Activated CD4-positive, alpha-beta T cell treated with anti-CD3 and anti-CD28 coated beads for 1 hour (primary cell): ENCODE measurements at places on chromosomes 7 and 10.

DNA sequence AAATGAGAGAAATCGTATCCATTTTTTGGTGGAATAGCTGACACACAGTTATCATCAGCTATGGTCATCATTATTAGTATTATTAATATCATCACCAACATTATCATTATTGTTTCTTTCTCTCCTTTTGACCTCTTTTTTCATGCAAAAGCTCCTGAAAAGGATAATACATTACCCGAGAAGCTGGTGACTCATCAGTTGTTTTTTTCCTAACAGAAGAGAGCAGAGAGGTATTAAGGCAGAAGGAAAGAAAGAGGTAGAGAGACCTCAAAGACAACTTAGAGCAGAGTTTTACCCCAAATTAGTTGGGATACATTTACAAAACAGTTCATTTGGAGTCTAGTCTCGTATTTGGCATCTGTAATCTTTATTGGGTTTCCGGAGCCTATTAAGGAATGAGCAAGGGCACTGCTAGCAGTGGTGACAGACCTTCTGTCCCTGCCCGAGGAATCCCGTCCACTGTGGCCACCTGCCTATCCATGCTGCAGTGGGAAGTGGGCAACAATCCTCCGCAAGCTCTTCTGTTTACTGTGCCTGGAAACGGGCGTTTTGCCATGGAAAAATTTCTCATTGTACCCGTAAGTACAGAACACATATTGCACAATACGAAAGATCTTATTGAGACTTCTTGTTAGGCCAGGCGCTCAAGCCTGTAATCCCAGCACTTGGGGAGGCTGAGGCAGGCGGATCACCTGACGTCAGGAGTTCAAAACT is 170.0 kb upstream of the MKLN1 start:
- no peak for DNase-seq

DNA sequence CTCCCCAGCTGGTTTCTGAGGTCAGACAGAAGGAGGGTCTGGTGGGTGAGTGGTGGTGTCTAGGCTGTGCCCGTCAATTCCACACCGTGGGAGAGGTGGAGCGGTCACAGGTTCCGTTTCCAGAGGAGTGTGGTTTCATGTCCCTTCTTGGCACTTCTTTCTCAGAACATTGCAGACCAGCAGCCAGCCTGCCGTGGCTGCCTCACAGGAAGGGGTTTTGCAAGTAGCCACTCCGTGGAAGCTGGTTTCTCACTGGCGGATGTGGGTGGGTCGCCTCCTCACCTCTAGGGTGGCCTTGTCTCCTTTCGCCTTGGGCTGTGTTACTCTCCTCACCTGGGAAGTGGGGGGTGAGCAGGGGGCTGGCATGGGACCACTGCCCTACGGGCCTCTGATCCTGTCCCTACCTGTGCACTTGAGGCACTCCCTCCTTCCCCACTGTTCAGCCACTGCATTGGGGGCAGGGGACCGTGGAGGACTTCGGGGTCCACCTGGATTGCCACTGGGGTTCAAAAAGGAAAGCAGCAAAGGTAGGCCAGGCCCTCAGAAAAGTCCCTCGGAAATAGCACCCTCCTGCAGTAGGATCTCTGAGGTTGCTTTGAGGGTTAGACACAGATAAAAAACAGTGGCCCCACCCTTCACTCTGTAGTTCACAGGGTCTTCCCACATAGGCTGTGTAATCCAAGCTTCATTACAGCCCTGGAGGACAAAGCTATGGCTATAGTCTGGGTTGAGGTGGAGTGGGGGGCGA is 33.9 kb downstream of the TSPAN14 start:
- no peak for DNase-seq

DNA sequence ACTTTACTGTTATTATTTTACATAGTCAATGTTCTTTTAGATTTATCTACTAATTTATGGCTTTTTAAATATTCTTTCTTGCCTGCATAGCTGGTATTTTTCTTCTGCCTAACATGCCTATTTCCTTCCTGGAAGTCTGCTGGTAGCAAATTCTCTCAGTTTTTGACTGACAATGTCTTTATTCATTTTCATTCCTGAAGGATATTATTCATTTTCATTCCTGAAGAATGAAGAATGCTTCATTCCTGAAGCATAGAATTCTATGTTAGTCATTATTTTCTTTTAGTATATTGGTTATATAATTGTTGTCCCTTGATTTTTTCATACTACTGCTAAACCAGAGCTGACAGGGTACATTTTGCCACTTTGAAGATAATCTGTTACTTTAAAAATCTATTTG is 41.8 kb downstream of the TMEM168 start:
- DNase-seq, result no peak

- DNase-seq, result no peak
These were observed 9.6 kb upstream of the VIPR2 start for GRCh38 chr7:159154243-159154642.

DNA sequence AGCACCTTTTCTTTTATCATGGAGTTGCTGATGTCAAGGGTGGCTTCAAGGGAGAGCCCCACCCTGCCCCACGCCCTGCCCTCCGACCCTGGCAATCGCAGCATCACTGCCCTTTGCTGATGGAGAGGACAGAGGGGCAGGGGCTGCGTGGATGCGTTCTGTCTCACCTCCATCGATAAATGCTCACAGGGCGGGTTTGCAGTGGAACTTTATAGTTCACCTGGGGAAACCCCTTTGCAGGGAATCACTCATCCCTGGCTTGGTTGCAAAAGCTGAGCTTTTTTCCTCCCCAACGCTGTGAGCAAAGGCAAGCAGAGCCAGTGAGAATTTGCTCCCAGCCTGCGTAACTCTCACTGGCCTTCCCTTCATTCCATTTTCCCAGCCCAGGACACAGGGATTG is 176.8 kb downstream of the WDR37 start:
- no peak for DNase-seq

- DNase-seq, result no peak
These were observed 142.8 kb upstream of the EGR2 start for GRCh38 chr10:62958980-62959379.

- no peak for DNase-seq
These were observed 177.2 kb upstream of the RHEB start for GRCh38 chr7:151696721-151697514.

- no peak for DNase-seq
These were observed 94.2 kb upstream of the PHYHIPL start for GRCh38 chr10:59082249-59082648.

DNA sequence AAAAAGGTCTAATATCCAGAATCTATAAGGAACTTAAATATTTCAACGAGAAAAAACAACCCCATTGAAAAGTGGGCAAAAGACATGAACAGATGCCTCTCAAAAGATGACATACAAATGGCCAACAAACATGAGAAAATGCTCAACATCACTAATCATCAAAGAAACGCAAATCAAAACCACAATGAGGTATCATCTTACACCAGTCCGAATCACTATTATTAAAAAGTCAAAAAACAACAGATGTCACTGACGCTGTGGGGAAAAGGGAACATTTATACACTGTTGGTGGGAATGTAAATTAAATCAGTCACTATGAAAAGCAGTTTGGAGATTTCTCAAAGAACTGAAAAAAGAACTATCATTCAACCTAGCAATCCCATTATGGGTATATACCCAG is 6.0 kb downstream of the VWDE start:
- no peak for DNase-seq

DNA sequence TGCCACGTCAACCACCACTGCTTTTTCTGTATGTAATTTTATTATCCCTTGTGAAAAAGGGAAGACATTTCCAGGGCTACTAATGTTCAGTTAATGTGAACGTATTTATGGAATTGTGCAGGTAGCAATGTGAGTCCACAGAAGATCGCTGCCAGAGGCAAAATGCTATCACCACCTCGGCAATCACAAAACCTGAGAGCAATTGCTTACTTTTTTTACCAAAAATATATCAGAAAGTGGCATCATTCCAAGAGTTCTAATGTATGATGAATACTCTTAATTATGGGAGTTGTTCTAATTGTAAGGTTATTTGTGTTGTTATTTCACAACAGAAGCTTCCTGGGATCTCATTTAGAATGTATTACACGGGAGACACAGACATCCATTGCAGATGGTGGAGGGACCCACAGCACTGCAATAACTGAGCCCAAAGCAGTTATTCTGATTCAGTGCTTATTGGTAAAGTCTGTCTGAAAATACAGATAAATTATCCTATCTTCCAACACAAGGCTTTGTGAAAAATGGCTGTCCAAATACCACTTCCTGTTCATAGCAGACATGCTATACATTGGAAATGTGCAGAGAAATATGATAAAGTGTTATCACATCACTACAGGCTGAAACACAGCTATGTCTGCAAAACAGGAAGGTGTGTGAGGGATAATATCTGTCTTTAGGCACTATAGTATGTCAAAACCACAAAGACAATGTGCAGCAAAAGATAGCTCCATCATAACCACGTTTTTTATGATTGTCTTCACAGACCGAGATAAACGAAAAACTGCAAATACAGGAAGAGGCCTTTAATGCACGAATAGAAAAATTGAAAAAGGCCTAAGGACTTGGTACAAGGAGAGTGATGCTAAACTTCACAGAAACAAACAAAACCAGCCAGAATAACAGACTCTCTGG is 102.7 kb downstream of the CABCOCO1 start:
- DNase-seq, result no peak

GRCh38 chr7:124649397-124650014 is 116.1 kb downstream of the GPR37 start:
- DNase-seq, result no peak

DNA sequence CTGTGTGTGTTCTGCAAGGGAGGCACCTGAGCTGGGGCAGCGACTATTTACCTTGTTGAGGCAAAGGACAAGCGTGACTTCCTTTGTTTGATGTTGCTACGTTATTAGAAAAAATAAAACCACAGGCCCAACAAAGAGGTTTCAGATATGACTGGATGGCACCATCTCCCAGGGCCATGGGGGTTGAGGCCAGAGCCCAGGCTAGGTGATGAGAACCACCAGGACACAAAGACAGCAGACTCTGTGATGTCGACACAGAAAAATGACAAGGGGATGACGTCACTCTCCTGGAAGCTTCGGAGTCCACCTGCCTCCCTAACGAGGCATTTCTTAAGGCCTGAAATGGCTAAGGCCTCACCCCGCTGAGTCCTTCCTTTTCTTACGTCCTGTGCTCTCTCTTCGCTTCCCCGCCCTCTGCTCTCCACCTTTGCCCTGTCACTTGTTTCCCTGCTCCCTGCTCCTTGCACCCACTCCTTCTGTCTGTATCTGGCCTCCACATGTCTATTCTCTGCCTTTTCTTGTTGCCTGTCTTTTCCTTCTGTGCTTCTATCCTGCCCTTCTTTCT is 83.0 kb upstream of the ADRB1 start:
- DNase-seq, result no peak

- DNase-seq, result no peak
These were observed 715.5 kb upstream of the GALNT17 start for GRCh38 chr7:70416347-70416985.

- DNase-seq, result peak; percentile 97
These were observed at the start of gene GNA12 for GRCh38 chr7:2844153-2845033. GNA12 (minus strand) TSS chr7:2844308; CDS start chr7:2844161, 147 bp downstream.

DNA sequence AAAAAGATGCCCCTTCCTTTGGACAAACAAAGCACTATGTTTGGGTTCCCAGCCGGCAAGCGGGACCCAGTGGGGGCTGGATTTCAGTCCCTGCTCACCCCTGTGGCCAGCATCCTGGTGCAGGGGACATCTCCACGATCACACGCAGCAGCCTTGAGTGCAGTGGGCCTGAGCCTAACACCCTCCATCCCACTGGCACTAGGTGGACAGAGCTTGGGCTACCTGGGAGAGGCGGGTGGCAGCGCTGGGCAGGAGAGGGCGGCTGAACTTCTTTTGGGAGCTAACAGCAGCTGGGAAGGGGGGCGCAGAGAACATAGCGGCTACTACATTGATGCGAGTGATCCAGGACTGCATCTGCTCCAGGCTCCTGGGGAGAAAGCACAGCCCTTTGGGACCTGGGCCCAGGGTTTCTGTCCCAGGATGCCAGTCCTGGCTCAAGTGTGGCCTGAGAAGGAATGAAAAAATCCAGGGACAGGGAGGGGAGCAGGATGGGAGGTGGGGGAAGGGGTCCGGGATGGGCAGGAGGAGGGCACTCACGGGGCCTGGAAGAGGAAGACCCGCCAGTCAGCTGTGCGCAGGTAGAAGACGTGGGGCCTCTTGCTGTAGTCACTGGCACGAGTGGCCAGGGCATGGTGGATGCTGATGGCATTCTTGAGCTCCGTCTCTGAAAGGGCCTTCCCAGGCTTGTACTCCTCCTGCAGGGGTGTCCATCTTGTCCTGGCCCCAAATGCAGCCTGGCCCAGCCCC is 9.0 kb downstream of the NFKB2 start:
- no peak for DNase-seq

- DNase-seq, result no peak
These were observed 27.3 kb downstream of the AGAP3 start for GRCh38 chr7:151113344-151114150.

DNA sequence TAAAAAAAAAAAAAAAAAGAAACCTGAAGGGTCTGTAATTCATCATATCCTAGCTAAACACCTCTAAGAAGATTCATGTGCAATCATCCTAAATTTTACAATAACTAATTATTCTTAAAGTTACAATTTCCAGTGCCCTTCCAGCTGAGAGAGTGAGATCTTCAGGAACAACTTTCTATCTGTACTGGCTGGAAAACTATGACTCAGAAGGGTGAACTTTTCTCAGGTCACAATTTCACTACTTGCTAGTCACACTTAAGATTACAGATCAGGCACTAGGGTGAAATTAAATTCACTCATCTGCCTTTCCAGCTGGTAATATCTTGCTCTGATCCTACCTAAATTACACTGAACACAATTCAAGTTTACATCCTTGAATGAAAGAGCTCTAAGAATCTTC is 158.8 kb downstream of the ANK3 start:
- DNase-seq, result no peak
